ENCODE measurements at places on chromosomes 4 and X. TPM values are rescaled to one million over a fixed set of nuclear protein-coding genes. Genes with fewer than 3 reads are reported as not detected.

DNA sequence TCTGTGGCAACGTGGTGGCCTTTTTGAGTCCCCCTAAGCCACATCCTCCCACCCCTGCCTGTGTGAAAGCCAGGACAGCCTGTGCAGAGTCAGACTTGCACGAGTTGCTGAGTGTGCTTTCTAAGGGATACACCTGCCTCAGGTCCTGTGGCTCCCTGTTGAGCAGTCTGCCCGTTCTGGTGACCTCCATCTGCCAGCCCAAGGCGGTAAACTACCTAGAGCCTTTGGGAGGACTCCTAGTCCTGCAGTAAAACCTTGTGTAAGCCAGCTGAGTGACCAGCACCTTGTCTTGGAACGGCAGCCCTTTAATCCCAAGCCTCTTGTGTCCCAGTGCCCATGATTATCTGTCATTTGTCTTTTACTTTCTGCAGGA, 69.3 kb downstream of the NBDY start:
- no peaks in the 10 kb centered on the region for H3K27me3 ChIP-seq
- no peak for DNase-seq
- no peak overlapping the region for H3K4me3 ChIP-seq
- H3K4me1 ChIP-seq, result peaks cover 8% of the 10 kb centered on the region

The FAM47A gene
- polyA plus RNA-seq, result not detected

GRCh38 chrX:41314881-41315280, 19.1 kb upstream of the DDX3X start:
- H3K36me3 ChIP-seq, result no peaks in the 10 kb centered on the region
- H3K4me1 ChIP-seq, result no peaks in the 10 kb centered on the region
- DNase-seq, result no peak
- H3K27me3 ChIP-seq, result peaks cover 2% of the 10 kb centered on the region
- H3K4me3 ChIP-seq, result no peak overlapping the region

DNA sequence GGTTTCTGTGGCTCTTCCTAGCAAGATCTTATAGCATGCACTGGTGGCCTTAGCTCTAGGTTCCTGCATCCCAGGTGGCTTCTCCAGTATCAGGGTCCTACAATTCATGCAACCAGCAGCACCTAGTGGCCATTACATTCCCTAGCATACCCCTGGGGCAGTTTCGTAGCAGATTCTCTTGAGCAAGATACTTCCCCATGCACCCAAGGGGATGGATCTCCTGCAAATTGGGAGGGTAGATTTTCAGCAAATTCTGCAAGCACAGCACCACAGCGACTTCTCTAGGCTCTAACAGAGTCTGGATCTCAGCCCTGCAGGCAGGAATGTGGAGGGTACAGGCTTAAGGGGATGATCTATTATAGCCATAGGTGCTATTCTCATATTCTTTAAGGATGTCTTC, 13.1 kb upstream of the SLC9B1 start:
- no peaks in the 10 kb centered on the region for H3K4me1 ChIP-seq
- no peak overlapping the region for H3K4me3 ChIP-seq
- H3K27me3 ChIP-seq, result no peaks in the 10 kb centered on the region
- peaks cover 7% of the 10 kb centered on the region for H3K36me3 ChIP-seq
- H3K27ac ChIP-seq, result no peak overlapping the region

The MAGEC3 gene
- polyA plus RNA-seq, result not detected

GRCh38 chrX:40240844-40241243, 143.1 kb upstream of the BCOR start:
- H3K36me3 ChIP-seq, result no peaks in the 10 kb centered on the region
- no peaks in the 10 kb centered on the region for H3K27me3 ChIP-seq
- H3K4me3 ChIP-seq, result no peak overlapping the region
- no peak for DNase-seq

- H3K36me3 ChIP-seq, result no peaks in the 10 kb centered on the region
- H3K27me3 ChIP-seq, result no peaks in the 10 kb centered on the region
- H3K27ac ChIP-seq, result no peak overlapping the region
These were observed 72.4 kb downstream of the ANKRD50 start for GRCh38 chr4:124640022-124640730.
